ENCODE measurements at places on chromosomes 4 and X. TPM values are rescaled to one million over a fixed set of nuclear protein-coding genes. Genes with fewer than 3 reads are reported as not detected.

Gene PCDH18
- 32.9 TPM for total RNA-seq

Gene STPG2
- not detected for total RNA-seq

Gene SPANXN5
- not detected for total RNA-seq

GRCh38 chrX:124209792-124210576 is 122.5 kb upstream of the TEX13D start:
- DNase-seq: no peak

DNA sequence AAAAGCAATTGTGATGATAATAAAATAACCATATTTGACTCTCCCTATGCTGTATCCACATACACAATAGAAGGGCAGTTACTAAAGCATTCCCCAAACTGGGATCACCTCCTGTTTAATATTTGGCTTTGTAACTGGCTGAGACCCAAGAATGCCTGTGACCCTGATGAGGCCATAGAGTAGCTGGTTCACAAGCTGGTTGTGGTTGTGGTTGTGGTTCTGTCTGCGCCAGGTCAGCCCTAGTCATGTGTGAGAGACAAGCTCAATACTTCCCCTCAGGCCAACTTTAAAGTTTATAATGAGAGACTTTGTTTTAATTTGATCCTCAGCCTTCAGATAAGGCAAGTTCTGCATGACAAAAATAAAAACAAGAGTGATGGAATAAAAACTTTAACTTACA is 209.9 kb downstream of the PARM1 start:
- no peak for DNase-seq

DNA sequence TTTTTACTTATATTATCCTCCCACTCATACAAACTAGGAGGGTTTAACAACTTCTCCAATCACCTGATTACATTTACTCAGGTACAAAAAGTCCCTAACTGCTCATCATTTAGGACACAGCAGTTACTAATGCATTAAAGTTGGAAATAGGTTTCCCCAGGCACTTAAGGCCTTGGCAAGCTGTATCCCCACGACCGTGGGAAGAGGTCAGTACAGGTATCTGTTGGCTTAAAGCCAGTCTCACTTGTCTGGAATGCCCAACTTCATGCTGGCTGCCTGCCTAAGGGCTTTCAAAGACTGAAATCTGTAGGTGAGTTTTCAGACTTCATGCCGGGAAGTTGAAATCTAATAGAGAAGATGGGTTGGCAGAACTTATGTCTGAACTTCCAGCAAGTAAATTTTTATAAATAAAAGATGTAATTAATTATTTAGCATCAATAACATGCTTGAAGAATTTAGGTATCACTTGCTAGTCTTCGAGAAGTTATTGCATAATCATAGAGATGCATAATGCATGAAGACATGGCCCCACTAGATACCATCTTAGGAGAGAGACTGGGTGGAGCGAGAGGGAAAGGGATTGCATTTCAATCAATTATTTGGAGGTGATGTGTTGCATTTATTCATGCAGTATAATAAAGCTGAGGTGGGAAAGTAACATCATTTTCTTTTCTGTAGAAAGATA is 54.2 kb downstream of the SCD5 start:
- DNase-seq: no peak

GRCh38 chrX:22690116-22690515 is 309.6 kb upstream of the DDX53 start:
- no peak for DNase-seq

- DNase-seq: no peak
Measured at GRCh38 chrX:47172549-47172948, 21.1 kb upstream of the UBA1 start.

DNA sequence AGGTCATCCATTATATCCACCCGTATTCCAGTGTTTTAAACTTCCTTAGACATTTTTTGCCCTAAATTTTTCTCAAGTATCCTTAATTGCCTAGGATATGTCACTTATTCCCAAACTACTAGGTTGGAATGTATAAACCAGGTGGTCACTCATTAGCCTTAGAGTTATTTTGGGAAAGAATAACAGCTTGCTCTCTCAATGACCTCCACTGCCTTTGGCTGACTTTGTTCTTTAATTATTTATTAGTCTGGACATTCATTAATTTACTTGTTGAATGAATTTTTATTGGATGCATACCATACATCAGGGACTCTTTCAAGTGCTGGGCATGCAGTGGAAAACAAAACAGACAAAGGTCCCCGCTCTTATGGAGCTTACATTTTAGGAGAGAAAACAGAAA is 609.3 kb upstream of the IGFBP7 start:
- no peak for DNase-seq

- no peak for DNase-seq
Measured at GRCh38 chr4:185565696-185566095, 30.4 kb upstream of the PDLIM3 start.
